ENCODE measurements at places on chromosomes 11 and 22. TPM values are rescaled to one million over a fixed set of nuclear protein-coding genes. Genes with fewer than 3 reads are reported as not detected.

Gene MMP27
- not detected for total RNA-seq

- no peak for DNase-seq
Measured at GRCh38 chr11:108824545-108824944, 159.7 kb downstream of the DDX10 start.

DNA sequence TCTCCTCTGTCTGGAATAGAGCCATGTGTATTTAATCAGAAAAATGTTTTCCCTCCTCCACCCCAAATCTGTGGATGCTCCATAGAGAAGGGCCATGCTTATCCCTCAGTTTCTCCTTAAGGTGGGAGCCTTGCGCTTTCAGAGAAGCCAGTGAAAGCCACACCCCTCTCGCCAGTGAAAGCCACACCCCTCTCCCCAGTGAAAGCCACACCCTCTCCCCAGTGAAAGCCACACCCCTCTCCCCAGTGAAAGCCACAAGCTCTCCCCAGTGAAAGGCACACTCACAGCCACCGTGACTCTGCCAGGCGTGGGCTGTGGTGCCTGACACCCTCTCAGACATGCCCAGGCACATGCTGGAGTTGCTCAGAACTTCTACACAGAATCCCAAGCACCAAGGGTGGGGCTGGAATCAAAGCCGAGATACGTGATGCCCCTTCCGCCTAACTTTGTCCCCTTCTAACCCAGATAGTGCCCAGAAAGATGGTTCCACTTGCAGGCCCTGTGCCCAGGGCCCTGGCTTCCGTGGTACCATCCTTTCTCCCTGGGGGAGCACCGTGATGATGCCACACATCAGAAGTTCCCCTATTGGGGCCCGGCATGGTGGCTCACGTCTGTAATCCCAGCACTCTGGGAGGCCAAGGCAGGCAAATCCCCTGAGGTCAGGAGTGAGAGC is 16.5 kb upstream of the PRR5 start:
- DNase-seq: no peak

GRCh38 chr22:26457661-26458272 is 25.8 kb downstream of the HPS4 start:
- DNase-seq: no peak

Gene MEI1
- total RNA-seq: not detected

Gene NOX4
- not detected for total RNA-seq

Gene C11orf42
- not detected for total RNA-seq

GRCh38 chr11:132858223-132858622 is 674.1 kb downstream of the OPCML start:
- peak; percentile 83 for DNase-seq

Gene PPP1CA
- 319 TPM for total RNA-seq

Gene SLC29A2
- total RNA-seq: 3.0 TPM

- DNase-seq: no peak
Measured at GRCh38 chr11:34145847-34146381, 40.5 kb downstream of the NAT10 start.

Gene SGSM1
- total RNA-seq: not detected

Gene SCGB1A1
- total RNA-seq: not detected

DNA sequence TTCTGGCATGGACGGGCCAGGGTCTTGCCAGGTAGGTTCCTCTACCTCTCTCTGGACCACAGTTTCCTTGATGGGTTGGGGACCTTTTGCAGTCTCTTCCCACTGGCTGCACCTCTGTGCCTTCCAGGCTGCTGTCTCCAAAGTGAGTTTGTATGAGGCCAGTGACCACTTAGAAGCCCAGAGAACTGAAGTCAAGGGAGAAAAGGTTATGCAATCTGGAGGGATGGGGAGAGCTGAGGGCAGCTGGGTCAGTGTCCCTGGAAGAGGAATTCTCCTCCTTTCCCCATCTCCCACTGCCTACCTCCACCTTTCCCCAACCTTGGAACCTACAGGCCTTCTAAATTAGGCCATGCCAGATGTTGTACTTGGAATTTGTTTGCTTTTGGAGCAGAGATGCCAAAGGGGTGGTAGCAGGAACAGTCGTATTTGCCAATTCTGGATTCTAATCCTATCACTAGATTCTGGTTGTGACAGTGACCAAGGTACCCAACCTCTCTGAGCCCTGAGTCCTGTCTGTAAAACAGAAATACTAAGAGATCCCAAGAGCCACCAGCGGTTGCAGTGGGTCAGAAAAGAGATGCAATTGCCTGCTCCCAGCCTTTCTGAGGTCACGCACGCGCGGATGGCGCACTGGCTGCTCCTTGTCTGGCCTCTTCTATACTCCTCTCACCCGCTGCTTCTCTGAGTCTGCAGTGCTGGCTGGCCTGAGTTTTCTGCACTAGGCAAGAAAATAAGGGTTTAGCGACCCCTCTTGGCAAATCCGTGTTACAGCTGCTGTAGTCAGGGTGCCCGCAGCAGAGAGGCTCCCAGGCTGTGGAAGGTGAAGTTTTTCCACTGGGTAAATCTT is 10.7 kb upstream of the ACCSL start:
- DNase-seq: peak; percentile 90

Gene RIN1
- 34.3 TPM for total RNA-seq

Gene PVALB
- total RNA-seq: not detected

DNA sequence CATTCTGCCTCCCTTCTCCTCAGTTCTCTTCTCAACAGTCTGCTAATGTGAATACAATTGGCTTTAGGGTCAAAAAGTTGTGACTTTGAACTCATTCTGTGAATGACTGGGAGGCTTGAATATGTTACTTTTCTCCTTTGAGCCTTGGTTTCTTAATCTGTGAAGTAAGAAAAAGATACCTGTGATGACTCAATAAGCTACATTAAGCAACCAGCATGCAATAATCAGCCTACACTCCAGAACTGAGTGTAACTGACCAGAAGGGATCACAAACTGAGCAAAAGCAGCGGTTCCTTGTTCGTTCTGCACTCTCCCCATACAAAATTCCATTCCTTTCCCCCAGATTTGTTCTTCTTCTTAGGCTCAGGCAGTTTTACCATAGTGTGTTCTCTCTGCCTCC is 23.4 kb downstream of the ZNF202 start:
- DNase-seq: no peak

DNA sequence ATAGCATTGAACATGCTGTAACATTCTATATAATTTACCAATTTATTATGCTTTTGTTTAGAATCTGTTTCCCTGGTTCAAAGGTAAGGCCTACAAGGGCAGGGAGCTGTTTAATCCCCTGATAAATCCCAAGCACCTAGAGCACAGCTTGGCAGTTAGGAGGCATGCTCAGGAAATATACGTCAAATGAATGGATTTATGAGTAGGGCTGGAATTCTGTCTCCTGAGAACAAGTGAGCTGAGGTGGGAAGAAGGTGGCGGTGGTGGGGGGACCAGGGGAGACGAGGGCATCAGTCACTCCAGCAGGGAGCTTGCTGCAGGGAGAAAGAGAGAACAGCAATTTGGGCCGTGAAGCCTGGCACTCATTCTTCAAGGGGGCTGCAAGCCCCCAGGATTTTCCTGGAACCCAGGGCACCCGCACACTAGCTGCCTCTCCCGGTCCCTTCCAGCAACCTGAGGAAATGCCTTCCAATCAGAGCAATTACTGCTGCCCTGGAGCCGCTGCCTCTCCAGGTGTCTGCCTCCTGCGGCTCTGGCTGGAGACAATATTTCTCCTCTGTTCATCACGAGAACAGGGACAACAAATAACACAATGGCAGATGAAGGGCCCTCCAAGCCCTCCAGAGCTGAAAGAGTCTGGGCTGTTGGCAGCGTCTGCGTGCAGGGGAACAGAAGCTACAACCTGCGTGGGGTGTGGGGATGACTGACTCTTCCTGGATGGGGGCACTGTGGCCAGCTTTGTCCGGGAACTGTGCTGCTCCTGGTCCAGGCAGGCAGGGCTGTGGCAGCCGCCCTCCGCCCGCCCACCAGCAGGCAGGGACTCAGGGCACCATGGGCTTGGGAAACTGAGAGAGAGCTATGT is 233.4 kb downstream of the ST3GAL4 start:
- no peak for DNase-seq

DNA sequence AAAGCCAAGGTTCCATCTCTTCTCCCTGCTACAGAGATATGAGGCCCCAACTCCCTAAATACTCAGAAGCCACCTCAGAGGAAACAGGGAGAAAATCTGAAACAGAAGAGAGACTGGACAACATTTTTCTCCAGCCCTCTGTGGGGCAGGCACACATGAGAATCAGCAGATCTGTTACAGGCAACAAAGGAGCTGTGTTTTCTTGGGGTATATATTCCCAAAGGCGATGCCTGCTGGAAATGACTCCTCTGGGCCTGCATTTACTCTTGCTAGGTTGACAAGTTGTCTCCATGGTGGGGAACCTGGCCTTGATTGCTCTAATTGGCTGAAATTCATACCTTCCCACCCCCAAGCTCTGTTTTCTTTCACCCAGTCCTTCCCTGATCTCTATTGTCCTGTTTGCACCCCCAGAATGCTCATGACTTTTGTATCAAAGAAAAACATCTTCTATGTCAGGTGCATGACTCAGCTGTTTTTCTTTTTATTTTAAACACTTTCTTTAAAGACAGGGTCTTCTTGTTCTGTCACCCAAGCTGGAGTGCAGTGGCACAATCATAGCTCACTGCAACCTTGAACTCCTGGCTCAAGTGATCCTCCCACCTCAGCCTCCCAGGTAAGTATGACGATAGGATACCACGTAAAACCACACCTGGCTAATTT is 23.5 kb upstream of the P2RY6 start:
- no peak for DNase-seq

GRCh38 chr11:60786811-60787567 is 1.9 kb downstream of the MS4A10 start:
- no peak for DNase-seq

Gene APOL2
- 22.8 TPM for total RNA-seq

GRCh38 chr11:61701242-61701886 is 21.2 kb downstream of the DAGLA start:
- no peak for DNase-seq

DNA sequence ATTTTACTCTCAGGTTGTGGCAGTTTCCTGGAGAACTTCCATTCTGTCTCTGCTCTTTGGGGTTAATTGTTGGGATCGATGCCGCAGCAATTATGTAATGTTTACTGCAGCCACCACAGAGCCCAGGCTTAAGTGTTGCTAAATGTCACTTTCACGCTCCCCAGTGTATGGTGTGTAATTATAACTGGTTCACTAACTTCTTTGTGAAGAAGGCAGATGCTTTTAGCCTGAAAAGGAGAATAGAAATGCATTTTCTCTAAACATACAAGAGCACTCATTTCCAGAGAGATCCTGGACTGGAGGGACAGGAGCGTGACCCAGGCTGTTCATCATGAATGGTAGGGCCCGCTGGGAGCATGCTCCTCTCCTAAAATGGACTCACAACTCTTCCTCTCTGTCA is 132.2 kb upstream of the PLET1 start:
- DNase-seq: no peak

Gene POU2AF2
- total RNA-seq: not detected

Gene GRIA4
- not detected for total RNA-seq

DNA sequence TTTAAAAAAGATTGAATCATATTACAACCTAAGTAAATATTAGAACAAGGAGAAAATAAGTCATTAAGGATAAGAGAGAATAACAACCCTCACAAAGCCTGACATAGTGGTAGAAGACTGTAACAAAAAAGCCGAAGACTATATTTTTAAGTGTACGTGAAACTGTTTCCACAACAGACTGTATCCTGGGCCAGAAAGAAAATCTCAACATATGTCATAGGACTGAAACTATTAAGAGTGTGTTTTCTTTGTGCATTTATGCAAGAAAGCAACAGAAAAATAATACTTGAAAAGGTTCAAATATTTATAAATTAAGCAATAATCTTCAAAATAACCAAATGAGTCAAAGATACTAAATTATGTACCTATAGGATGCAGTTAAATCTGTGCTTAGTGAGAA is 309.8 kb downstream of the CASP12 start:
- DNase-seq: no peak

DNA sequence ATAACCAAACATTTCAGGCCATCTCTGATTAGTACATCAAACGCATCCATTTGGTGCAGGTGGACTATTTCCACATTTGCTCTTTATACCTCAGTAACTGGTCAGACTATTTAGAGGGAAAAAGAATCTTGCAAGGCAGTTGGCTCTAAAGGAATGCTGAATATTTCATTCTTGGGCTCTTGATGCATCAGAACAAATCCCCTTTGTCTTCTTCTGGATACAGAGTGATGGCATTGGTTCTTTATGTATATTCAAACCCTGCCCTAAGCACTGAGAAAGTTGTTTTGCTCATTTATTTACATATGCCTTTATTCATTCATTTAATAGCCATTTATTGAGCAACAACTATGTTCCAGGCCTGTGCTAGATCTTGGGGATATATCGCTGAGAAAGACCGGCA is 31.1 kb upstream of the RAB30 start:
- DNase-seq: no peak

Gene KRTAP5-11
- total RNA-seq: not detected

DNA sequence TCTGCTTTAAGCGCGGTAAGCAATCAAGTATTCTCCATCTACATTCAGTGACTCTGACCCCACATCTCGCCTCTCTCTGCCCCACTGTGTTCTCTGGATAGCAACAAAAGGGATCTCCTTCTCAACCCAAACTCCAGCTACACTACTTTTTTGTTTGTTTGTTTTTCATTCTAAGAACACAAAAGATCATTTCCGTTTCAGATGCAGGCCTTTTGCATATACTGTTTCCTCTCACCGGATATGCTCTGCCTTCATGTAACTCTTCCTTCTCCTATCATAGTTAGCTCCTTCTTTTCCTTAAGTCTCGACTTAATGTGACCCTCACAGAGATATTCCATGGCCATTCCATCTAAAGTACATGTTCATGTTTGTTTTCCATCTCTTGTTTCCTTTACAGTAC is 179.8 kb upstream of the MTMR2 start:
- no peak for DNase-seq

GRCh38 chr22:35834061-35834460 is 116.4 kb downstream of the APOL5 start:
- DNase-seq: no peak

GRCh38 chr11:99567334-99567956 is 546.7 kb downstream of the CNTN5 start:
- no peak for DNase-seq

- peak; percentile 22 for DNase-seq
Measured at GRCh38 chr22:19178065-19178656, 375 bp downstream of the SLC25A1 start.

DNA sequence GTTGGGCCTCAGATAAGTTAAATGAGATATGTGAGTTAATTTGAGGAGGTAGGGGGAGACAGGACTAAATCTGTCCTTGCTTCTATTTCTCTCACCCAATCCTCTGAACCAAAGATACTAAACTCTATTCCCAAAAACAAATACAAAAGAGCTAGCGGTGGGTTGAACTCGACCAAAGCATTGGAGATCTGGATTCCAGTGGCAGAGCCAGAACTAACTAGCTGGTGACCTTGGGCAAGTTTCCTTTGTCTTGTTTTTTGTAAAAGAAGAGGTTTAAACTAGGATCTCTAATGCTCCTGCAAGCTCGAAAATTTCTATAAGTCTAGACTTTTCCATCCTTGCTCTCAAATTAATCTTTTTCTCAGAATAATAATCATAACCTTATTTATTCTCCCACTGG is 1.5 kb downstream of the ME3 start:
- DNase-seq: peak; percentile 45

Data from G401 (cell line).